ENCODE measurements at places on chromosomes 13 and 19. TPM values are rescaled to one million over a fixed set of nuclear protein-coding genes. Genes with fewer than 3 reads are reported as not detected.

DNA sequence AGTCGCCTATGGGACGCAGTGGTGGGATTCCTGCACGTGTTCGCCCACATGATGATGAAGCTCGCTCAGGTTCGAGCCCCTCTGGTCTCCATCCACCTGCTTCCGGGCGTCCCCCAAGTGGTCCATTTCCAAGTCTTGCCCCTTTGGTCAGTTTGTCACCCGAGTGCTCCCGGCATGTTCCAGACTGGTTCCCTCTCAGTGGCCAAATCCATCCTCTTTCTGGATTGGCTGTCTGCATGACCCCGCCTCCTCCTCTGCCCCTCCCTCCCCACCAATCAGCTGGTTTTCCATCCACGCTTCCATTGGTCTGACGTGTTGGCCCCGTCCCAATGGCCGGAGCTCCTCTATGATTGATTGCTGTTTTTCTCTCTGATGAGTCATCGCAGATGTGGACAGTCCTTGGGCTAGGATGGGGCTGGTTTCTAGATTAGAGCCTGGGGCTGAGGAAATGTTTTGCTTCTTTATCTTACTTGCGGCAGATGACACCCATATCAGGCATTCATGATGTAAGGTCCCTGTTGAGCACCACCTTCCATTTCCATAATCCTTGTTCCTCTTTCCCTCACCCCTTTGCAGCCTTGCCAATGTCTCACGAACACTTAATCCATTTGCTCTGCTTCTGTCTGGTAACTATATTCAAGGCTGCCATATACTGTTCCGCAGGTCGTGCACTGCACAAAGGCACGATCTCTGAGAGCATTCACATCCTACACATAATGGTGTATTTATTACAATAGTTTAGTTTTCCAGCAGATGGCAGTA is 73.8 kb downstream of the MAP4K1 start:
- no peaks in the 10 kb centered on the region for H3K4me1 ChIP-seq
- no peak overlapping the region for H3K27ac ChIP-seq
- peak; percentile 85 for DNase-seq
- no peak overlapping the region for H3K4me3 ChIP-seq
- no peaks in the 10 kb centered on the region for H3K27me3 ChIP-seq
- H3K36me3 ChIP-seq = no peaks in the 10 kb centered on the region

DNA sequence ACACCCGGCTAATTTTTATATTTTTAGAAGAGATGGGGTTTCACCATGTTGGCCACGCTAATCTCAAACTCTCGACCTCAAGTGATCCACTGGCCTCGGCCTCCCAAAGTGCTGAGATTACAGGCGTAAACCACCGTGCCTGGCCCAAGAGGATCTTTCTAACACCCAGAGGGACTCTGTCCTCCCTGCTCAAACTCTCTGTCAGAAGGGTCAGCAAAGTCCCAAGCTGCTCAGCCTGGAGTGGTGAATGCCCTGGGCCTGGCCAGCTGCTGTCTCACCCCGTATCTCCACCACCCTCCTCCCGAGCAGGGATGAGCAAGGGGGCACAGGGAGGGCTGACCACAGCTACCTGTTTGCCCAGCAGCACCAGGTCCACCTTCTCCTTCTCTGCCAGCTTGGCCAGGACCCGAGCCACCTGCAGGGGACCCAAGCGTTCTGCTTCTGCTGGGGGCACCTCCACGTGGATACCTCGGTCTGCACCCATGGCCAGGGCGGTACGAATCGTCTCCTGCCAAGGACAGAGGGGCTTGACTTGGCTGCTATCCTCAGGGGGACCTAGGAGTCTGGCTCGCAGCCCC is 10.9 kb upstream of the VSIG10L start:
- H3K27ac ChIP-seq = no peak overlapping the region
- no peak overlapping the region for H3K4me3 ChIP-seq
- H3K36me3 ChIP-seq = peaks cover 4% of the 10 kb centered on the region
- no peaks in the 10 kb centered on the region for H3K4me1 ChIP-seq
- DNase-seq = no peak

DNA sequence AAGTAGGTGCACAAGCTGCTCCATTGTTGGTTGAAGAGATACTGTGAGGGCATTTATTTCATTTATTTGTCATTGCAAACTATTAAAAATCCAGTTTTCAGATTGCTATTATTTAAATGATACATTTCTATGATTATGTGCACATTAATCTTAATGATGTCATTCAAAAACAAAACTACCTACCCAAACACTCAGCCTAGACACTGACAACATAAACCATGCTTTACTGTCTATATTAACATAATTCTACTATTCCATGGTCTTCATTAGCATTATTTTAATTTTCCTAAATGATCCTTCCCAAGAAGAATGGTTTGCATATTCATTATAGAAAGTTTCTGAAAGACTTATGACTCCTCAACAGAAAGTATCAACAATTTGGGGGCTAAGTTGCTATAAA is 813.0 kb upstream of the SLITRK5 start:
- H3K4me3 ChIP-seq = no peak overlapping the region
- no peak for DNase-seq
- H3K27ac ChIP-seq = no peak overlapping the region
- no peaks in the 10 kb centered on the region for H3K36me3 ChIP-seq

- no peaks in the 10 kb centered on the region for H3K27me3 ChIP-seq
- peak; percentile 35 for DNase-seq
- no peak overlapping the region for H3K27ac ChIP-seq
Observed at GRCh38 chr19:19554074-19555023, 16.3 kb downstream of the CILP2 start.

- DNase-seq = peak; percentile 77
- peak overlapping the region; percentile 85 for H3K27ac ChIP-seq
- peaks cover 21% of the 10 kb centered on the region for H3K4me1 ChIP-seq
- H3K36me3 ChIP-seq = no peaks in the 10 kb centered on the region
Observed at GRCh38 chr13:98144801-98145350, 2.0 kb downstream of the FARP1 start.

DNA sequence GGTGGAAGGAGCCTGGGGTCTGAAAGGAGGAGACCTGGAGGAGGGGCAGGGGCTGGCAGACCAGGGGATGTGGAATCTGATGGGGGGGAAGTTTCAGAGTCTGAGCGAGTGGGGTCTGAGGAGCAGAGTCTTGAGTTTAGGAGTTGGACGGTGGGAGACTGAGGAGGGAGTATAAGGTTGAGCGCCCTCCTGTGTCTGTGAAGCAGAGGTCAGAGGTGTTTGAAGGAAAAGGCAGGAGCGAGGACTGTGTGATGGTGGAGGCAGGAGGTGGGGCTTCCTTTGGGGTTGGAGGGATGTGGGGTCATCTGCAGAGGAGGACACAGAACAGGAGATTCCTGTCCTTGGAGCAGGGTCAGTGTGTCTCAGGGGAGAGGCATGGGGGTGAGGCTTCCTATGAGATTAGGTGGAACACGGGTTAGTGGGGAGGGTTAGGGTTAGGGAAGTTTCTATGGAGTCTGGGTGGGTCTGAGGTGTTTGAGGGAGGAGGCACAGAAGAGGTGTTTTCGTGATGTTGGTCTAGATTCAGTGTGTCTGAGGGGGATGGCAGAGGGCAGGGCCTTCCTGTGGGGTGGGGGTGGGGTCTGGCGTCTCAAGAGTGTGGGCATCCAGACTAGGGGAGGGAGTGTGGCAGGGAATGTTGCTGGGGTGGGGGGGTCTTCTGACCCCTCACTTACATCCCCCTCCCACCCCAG is 8.3 kb downstream of the RYR1 start:
- no peak overlapping the region for H3K4me3 ChIP-seq
- no peaks in the 10 kb centered on the region for H3K4me1 ChIP-seq
- H3K27ac ChIP-seq = no peak overlapping the region
- DNase-seq = no peak
- no peaks in the 10 kb centered on the region for H3K27me3 ChIP-seq
- no peaks in the 10 kb centered on the region for H3K36me3 ChIP-seq

- peaks cover 3% of the 10 kb centered on the region for H3K4me1 ChIP-seq
- H3K36me3 ChIP-seq = no peaks in the 10 kb centered on the region
- H3K27ac ChIP-seq = no peak overlapping the region
- H3K27me3 ChIP-seq = no peaks in the 10 kb centered on the region
- peak; percentile 86 for DNase-seq
- no peak overlapping the region for H3K4me3 ChIP-seq
Observed at GRCh38 chr13:43846496-43847158, 32.9 kb downstream of the CCDC122 start.

- no peak overlapping the region for H3K27ac ChIP-seq
- H3K27me3 ChIP-seq = no peaks in the 10 kb centered on the region
- H3K36me3 ChIP-seq = no peaks in the 10 kb centered on the region
Observed at GRCh38 chr13:79749984-79750551, 269.1 kb downstream of the NDFIP2 start.

DNA sequence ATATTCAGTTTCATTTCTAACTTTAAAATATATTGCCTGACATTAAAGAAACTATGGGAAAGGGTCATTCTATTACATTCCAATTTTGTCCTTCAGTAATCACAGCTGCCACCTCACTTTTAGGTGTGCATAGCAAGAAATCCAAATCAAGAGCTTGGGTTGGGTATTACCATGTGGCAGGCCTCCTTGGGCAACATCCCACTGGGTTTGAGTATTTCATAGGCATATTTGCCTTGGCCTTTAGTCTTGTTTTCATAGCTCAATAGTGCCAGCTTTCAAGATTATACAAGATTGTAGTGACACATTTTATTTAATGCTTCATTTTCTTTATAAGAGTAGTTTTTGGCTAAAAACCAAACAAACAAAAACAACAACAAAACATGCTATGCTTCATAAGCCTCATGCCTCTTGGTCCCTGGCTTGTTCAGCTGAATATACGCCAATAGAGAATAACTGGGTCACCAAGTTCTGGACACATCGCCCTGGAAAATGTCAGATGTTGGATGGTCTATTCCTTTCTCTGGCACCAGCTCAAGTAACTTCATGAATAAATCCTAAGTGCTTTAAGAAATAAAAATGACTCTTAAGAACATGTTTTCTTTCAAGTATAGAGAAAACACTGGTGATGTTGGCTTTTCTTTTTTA is 167.4 kb upstream of the STARD13 start:
- no peaks in the 10 kb centered on the region for H3K27me3 ChIP-seq
- H3K36me3 ChIP-seq = no peaks in the 10 kb centered on the region

- no peaks in the 10 kb centered on the region for H3K36me3 ChIP-seq
- H3K27ac ChIP-seq = no peak overlapping the region
- no peak overlapping the region for H3K4me3 ChIP-seq
- no peak for DNase-seq
Observed at GRCh38 chr13:99288089-99288488, 19.1 kb downstream of the GPR183 start.

GRCh38 chr19:49549045-49549444 is 21.2 kb downstream of the RCN3 start:
- no peaks in the 10 kb centered on the region for H3K27me3 ChIP-seq
- no peak overlapping the region for H3K27ac ChIP-seq
- no peak overlapping the region for H3K4me3 ChIP-seq

DNA sequence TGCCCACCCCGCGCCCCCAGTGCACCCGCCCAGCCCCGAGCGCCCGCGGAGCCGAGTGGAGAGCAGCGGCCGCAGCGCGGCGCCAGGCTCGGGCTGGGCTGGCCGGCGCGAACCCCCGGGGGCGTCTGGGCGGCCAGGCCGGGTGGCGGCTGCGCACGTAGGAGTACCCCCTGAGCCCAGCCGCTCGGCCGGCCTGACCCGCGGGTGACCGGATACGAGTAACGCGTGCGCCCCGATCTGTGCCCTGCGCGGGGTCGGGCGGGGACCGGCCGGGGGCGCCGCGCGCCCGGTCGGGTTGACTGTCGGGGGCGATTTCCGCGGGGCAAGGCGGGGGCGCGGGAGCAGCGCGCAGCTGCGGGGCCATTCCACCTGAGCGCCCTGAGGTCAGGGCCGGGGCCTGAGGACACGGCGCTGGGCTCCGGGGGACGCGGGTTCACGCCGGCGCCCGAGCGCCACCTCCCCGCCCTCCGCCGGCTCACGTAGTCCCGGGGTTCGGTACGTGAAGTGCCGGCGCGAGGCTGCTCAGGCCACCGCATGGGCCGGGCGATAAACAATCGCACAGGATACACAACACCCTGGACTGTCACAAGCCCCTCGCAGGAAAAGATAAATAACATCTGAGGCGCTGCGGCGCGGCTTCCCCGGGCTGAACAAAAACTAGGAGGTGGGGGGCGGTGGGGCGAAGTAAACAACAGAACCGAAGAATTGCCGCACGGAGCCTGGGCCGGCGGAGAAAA is 37.6 kb upstream of the FLT1 start:
- no peak for DNase-seq
- H3K27me3 ChIP-seq = peaks cover 4% of the 10 kb centered on the region
- H3K36me3 ChIP-seq = no peaks in the 10 kb centered on the region
- no peak overlapping the region for H3K27ac ChIP-seq
- peak overlapping the region; percentile 17 for H3K4me3 ChIP-seq

- H3K27me3 ChIP-seq = no peaks in the 10 kb centered on the region
- peak; percentile 23 for DNase-seq
- H3K27ac ChIP-seq = no peak overlapping the region
- peaks cover 4% of the 10 kb centered on the region for H3K4me1 ChIP-seq
- no peaks in the 10 kb centered on the region for H3K36me3 ChIP-seq
- H3K4me3 ChIP-seq = no peak overlapping the region
Observed at GRCh38 chr13:39259371-39260140, 221.3 kb downstream of the NHLRC3 start.

The ZNF71 gene
- total RNA-seq = 7.7 TPM

The PGLYRP1 gene
- total RNA-seq = not detected

The SYCN gene
- total RNA-seq = not detected

The OXGR1 gene
- total RNA-seq = not detected

The CCDC194 gene
- not detected for total RNA-seq

The NLRP4 gene
- total RNA-seq = not detected

The CLIP3 gene
- total RNA-seq = 19.8 TPM

The CCL25 gene
- total RNA-seq = not detected

All from fibroblast of lung (primary cell).